ENCODE measurements at places on chromosomes 11 and 22. TPM values are rescaled to one million over a fixed set of nuclear protein-coding genes. Genes with fewer than 3 reads are reported as not detected.

The LRRC32 gene
- 1.3 TPM for total RNA-seq

- no peaks in the 10 kb centered on the region for H3K4me1 ChIP-seq
- H3K27me3 ChIP-seq, result peaks cover 6% of the 10 kb centered on the region
- no peak overlapping the region for H3K4me3 ChIP-seq
- peak; percentile 96 for DNase-seq
- no peak overlapping the region for H3K27ac ChIP-seq
Measured at GRCh38 chr11:66022401-66023185, 3.7 kb downstream of the CATSPER1 start.

The ACCS gene
- total RNA-seq, result 16.2 TPM

The DEUP1 gene
- total RNA-seq, result not detected

DNA sequence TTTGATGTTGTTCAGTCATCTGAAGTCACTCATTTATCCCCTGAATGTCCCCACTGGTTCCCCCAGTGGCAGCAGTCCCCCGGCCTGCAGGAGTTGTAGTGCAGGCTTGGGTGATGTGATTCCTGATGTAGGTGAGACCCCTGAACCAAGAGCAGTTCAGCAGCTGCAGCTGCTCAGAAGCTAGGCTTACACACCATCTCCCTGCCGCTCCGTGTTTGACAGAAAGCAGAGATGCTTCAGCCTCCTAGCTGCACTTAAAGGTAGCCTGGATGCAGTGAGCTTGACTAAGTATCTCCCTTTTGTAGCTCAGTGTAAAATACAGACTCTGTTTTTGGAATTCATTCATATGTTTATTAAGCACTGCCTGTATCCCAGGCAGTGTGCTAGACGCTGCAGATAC lies 47.3 kb downstream of the C22orf31 start:
- peak overlapping the region; percentile 25 for H3K27ac ChIP-seq
- no peaks in the 10 kb centered on the region for H3K27me3 ChIP-seq
- H3K4me1 ChIP-seq, result peaks cover 11% of the 10 kb centered on the region
- H3K36me3 ChIP-seq, result peaks cover 19% of the 10 kb centered on the region
- no peak for DNase-seq

The MYEOV gene
- total RNA-seq, result not detected

GRCh38 chr11:69059985-69060384 lies 11.3 kb downstream of the TPCN2 start:
- H3K27ac ChIP-seq, result no peak overlapping the region
- no peak overlapping the region for H3K4me3 ChIP-seq
- H3K27me3 ChIP-seq, result no peaks in the 10 kb centered on the region

The EXPH5 gene
- 3.4 TPM for total RNA-seq

DNA sequence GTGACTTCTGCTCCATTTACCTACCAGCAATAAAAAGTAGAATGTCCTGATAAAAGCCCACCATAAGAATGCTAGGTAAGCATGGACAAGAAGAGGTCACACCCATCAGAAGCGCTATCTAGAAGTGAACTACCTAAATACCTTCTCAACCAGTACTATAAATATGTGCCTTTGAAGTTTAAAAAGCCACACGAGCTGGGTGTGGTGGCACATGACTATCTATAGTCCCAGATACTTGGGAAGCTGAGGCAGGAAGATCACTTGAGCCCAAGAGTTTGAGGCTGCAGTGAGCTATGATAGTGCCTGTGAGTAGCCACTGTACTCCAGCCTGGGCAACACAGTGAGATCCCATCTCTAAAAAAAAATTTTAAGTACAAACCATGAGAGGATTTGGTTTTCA lies 66.7 kb downstream of the PACSIN2 start:
- no peak for DNase-seq
- no peaks in the 10 kb centered on the region for H3K27me3 ChIP-seq
- no peak overlapping the region for H3K4me3 ChIP-seq

The GLYAT gene
- total RNA-seq, result not detected

DNA sequence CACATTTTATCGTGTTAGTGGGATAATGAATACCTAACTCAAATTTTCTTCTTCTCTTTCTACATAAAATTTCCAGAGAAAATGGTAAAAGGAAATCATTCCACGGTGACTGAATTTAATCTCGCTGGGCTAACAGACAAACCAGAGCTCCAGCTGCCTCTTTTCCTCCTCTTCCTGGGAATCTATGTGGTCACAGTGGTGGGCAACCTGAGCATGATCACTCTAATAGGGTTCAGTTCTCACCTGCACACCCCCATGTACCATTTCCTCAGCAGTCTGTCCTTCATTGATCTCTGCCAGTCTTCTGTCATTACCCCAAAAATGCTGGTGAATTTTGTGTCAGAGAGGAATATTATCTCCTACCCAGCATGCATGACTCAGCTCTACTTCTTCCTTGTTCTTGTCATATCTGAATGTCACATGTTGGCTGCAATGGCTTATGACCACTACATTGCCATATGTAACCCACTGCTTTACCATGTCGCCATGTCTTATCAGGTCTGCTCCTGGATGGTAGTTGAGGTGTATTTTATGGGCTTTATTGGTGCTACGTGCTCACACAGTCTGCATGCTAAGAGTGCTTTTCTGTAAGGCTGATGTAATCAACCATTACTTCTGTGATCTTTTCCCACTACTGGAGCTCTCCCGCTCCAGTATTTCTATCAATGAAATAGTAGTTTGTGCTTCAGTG lies 24.1 kb downstream of the OR10D3 start:
- no peaks in the 10 kb centered on the region for H3K4me1 ChIP-seq
- no peaks in the 10 kb centered on the region for H3K27me3 ChIP-seq
- H3K4me3 ChIP-seq, result no peak overlapping the region
- no peak for DNase-seq

GRCh38 chr11:122393209-122393860 lies 262.2 kb upstream of the UBASH3B start:
- no peaks in the 10 kb centered on the region for H3K36me3 ChIP-seq
- H3K4me3 ChIP-seq, result no peak overlapping the region
- no peak overlapping the region for H3K27ac ChIP-seq

DNA sequence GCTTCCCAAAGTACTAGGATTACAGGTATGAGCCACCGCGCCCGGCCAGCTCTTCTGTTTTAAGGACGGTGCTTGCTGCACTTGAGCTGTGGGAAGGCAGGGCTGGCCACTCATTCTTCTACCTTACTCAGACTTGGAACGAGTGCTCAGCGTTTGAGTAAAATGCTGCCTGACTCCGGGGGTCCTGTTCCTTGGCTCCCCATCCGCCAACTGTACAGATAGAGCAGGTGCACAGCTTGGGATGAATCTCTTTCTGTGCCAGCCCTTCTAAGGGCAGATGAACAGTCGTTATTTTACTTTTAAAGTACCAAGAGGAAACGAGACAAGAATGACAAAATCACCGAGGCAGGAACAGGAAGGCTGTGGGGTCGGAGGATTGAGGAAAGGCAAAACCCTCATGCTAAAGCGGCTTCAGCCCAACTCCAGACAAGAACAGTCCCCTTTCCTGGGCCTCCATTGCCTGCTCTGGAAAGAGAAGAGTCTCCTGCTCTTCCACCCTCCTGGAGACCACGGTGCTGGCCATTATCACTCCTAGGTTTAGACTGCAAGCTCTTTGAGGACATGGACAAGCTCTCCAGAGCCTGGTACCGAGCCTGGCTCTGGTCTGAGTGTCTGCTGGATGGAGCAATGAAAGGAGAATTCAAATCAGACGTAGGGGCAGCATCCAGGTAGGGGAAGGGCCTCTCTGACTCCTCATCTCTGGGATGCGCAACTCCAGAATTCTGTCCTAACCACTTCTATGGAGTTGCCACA lies 1.1 kb upstream of the SUN2 start:
- H3K4me1 ChIP-seq, result peaks cover 15% of the 10 kb centered on the region
- peaks cover under 1% of the 10 kb centered on the region for H3K36me3 ChIP-seq
- peaks cover 6% of the 10 kb centered on the region for H3K27me3 ChIP-seq

The NAALAD2 gene
- 3.3 TPM for total RNA-seq

GRCh38 chr11:66084821-66085475 lies 14.9 kb downstream of the PACS1 start:
- no peak overlapping the region for H3K27ac ChIP-seq
- H3K4me1 ChIP-seq, result no peaks in the 10 kb centered on the region
- DNase-seq, result no peak
- no peak overlapping the region for H3K4me3 ChIP-seq
- peaks cover 13% of the 10 kb centered on the region for H3K36me3 ChIP-seq

The NLRP10 gene
- not detected for total RNA-seq

The MMP7 gene
- not detected for total RNA-seq

The BDNF gene
- 0.36 TPM for total RNA-seq

DNA sequence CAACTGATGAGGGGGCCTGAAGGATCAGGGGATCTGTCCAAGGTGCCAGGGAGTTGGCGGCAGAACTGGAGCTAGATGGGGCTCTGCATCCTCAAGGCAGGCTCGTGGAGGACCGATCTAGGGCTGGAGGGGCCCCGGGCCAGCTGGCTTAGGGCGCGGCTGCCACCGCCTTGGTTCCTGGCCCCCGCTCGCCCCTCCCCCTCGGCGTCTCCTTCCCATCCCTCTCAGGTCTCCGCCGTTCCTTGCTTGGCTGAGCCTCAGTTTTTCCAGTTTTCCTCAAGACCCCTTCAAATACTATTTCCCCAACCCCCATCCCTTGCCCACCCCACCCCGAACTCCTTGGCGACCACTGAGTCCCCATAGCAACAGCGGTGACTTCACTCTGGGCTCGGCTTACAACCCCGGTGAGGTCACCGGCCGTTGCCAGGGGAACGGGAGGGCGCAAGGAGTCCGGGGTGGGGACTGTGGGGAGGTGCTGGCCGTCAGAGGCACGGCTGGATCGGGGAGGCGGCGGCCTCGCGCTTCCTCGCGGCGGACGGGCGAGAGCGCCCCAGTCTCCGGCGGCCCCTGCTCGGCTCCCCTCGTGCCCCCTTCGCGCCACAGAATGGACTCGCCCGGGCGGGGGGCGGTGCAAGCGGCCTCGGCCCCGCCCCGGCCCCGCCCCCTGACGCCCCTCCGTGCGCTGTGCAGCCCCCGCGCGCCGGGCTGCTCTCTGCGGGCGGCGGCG lies 7.5 kb downstream of the FREY1 start:
- peak overlapping the region; percentile 68 for H3K4me3 ChIP-seq
- no peaks in the 10 kb centered on the region for H3K36me3 ChIP-seq
- peak overlapping the region; percentile 97 for H3K27ac ChIP-seq
- DNase-seq, result peak; percentile 96
- H3K4me1 ChIP-seq, result peaks cover 4% of the 10 kb centered on the region

The BTBD18 gene
- total RNA-seq, result not detected

The ATP6V1E1 gene
- 129 TPM for total RNA-seq

All from endodermal cell (in vitro differentiated cells).